Activated T-cell treated with anti-CD3 and anti-CD28 coated beads, Interleukin-2, amount 50 U/mL, for 24 hours (primary cell): ENCODE measurements at places on chromosomes 1 and 21.

DNA sequence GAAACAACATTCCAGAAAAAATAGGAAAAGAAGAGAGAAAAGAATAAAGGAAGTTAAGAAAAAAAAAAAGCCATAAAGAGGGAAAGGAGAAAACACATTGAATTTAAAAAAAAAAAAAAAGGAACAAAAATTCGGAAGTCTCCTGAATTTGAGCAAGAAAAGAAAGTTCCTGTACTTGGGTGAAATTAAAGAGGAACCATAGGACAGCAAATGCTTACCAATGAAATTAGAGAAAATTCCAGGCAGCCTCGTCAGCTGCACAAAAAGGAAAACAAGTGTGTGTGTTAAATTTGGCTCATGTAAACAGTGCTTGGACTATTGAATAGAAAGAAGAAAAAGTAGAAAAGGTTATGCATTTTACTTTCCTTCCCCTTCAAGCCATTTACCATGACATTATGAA, 4.9 kb downstream of the IL12RB2 start:
- DNase-seq = no peak

- no peak for DNase-seq
These were observed 39.5 kb downstream of the TRPM2 start for GRCh38 chr21:44392916-44393315.

- peak; percentile 61 for DNase-seq
These were observed at the start of gene NFIA for GRCh38 chr1:61082311-61083012. Gene NFIA (plus strand): TSS chr1:61082561.

DNA sequence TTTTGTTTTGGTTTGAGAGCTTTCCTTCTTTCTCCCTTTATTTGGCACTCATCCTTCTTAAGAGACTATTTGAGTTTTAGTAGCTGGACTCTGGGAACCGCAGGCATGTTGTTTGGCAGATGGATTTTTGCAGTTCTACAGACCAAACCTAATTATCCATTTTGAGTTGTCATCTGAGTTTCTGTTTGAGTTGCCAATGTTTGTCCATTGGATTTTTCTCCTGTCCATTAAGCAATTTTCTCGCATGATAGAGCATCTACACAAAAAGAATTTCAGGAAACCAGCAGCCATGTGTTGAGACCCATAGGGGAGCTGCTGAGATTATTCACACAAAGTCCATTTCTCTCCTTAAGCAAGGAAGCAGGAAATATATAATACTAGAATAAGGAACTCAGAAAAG, 17.2 kb upstream of the CXADR start:
- DNase-seq = no peak

DNA sequence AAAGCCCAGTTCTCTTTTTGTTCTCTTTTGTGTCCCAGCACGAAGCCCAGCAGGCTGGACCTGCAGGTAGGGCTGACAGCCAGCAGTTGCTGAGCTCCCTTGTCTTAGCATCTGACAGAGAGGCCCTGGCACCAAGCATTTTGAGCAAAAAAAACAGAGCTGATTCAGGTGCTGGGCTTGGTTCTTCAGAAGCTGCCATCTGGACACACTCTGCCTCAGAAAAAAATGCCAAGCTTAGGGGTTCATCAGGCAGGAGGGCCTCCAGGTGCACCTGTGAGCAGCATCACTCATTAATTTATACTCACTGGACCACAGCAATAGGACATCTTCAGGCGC, 167.1 kb upstream of the PLD5 start:
- DNase-seq = no peak

- DNase-seq = no peak
These were observed 26.7 kb upstream of the NBL1 start for GRCh38 chr1:19617376-19617775.

- DNase-seq = peak; percentile 83
These were observed at the start of gene DENND4B for GRCh38 chr1:153946622-153947241. Gene DENND4B (minus strand): TSS chr1:153946718. CDS start chr1:153944374, 2,344 bp downstream.
